Glomerular endothelial cell (primary cell): ENCODE measurements at places on chromosomes 16 and 17.

DNA sequence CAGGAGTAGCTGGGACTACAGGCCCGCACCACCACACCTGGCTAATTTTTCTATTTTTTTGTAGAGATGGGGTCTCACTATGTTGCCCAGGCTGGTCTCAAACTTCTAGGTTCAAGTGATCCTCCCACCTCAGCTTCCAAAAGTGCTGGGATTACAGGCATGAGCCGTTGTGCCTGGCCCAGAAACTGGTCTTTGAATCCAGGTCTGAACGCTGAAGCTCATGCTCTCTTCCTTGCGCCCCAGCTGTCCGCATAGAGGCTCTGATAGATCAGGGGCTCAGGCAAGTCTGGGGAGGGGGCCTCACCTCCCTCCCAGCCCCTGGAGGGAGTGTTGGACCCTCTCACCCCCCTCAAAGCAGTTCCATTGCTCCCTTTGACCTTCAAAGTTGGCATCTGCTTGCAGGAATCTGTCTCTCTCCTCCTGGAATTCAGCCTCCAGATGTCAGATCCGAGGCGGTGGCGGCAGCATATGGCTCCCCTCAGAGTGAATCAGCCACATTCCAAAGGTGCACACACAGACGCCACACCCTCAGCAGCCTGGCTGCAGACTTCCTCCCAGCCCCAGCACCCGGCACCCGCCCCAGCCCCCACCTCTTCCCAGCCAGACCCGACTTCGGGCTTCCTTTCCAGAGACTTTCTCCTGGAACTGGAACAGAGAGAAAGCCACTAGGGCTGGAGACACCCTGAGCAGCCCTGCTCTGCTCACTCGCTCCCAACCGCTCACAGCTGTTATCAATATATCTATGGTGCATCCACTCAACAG, 16.9 kb upstream of the GLIS2 start:
- DNase-seq: no peak

- no peak for DNase-seq
Observed at GRCh38 chr17:78272914-78273258, 41.5 kb downstream of the TMEM235 start.

- DNase-seq: no peak
Observed at GRCh38 chr16:56298948-56299596, 107.8 kb downstream of the GNAO1 start.

- DNase-seq: no peak
Observed at GRCh38 chr17:77877646-77878355, 80.7 kb upstream of the TNRC6C start.

- DNase-seq: no peak
Observed at GRCh38 chr16:52068447-52069074, 478.4 kb downstream of the TOX3 start.

DNA sequence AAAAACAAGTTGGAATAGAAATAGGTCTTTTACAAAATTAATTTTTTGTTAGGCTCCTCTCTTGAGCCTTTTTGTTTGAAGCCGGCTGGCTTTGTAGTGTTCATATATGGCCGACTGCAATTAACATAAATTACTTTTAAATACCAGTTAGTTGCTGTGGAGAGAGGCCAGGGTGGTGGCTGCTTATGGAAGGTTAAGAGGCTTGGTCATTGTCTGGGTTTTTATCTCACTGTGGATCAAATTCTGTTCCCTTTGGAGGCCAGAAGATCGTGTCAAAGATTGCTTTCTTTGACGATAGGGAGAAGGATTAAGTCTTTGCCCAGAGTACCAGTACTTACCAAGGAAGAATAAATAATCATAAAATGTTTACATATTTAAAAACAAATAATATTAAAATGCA, 39.9 kb downstream of the MSI2 start:
- DNase-seq: no peak

GRCh38 chr16:30775131-30775391, 11.9 kb downstream of the ZNF629 start:
- DNase-seq: no peak

- DNase-seq: no peak
Observed at GRCh38 chr17:45138911-45139532, 3.5 kb downstream of the ACBD4 start.

DNA sequence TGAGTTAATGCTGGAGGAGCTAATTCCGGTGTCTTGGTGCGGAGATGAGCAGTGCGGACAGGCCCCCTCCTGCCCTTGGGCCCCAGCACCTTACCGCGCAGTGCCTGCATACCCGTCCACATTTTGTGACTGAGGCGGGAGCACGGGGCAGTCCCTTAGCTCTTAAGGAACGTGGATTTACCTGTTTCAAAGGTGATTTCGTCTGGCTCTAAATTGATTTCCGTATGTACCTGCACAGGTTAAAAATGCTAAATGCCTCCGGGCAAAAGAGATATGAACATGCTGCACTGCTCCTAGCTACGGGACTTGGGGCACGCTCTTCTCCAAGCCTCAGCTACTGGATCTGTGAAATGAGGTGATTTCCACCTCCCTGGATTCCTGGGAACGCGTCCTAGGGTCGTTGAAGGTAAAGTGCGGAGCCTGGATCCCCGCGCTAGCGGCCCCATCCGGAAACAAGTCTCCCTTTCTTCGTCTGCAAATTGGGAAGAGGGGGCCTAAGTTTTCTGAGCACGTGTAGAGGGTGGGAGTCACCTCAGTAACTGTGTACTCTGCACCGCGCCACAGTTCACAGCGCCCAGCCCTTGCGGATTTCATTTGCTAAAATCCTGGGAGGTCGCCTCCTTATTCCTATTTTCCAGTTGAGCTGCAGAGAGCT, 669 bp upstream of the CRISPLD2 start:
- DNase-seq: no peak

DNA sequence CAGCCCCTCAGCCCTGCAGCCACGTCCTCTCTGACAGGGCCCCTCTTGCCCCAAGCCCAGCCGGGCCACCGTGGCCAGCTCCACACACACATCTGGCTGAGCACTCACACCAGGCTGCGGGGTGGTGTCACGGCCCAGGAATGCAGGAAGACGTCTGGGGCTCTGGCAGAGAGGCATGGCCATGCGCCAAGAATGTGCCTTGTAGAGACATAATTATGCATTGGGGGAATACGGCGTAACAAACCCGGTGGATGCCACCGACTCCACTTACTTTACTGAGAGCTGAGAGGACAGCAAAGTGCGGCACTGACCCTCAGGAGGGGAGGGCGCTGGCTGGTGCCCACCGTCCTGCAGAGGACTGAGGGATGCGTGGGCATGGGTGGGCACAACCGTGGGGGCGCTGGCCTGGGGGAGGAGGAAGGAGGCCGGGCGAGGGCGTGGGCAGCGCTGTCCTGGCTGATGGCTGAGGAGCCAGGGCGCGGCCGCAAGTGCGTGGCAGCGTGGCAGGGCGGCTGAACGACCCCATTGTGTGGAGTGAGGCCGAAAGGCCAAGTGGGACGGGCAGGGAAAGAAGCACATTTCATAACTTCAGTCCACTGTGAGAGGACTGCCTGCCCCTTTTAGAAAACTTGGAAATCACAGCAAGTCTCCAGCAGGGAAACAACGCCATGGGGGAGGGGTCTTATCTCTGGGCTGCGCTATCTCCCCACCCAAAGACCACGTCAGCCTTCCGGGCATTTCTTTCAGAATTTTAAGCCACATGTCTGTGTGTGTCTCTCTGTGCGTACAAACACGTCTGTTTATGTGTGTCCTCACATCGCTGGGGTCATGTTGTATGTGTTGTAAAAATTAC, 30.6 kb downstream of the METRNL start:
- peak; percentile 68 for DNase-seq

GRCh38 chr17:39195568-39196160, 1.8 kb downstream of the CACNB1 start:
- no peak for DNase-seq

DNA sequence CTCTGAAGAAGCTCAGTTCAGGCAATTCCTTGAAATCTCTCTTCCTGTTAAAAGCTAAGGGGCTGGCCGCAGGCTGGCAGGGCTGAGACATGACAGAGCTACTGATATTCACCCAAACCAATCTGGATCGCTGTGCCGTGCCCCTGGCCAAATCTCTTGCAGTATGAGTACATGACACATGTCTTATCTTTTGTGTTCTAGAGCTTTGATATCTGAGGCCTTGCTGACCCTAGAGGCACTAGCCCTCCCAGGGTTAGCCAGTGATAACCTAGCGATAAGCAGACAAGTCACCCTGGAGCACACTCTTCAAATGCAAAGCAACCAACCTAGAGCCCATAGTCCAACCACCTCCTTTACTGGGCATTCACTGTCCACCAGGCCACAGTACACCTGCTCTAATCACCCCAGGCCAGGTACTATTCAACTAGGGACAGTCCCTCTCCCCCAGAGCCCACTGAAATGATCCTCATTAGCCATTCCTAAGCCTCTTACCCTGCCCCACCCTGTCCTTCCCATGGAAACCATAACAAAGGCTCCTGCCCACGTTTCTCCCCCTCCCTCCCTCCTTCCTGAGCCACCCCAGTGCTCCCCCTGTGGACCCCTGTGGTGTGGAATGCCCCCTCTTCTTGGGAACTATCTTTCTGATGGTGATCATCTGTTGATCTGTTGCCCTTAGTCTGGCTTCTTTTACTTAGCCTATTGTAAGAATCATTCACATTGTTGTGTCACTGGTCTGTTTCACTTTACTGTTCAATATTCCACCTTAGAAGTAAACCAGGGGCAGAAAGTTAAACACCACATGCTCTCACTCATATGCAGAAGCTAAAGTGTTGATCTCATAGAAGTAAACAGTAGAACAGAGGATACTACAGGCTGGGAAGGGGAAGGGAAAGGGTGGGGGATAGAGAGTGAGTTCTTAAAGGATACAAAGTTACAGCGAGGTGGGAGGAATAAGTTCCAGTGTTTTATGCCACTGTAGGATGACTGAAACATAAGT, 52.5 kb downstream of the TEKT5 start:
- no peak for DNase-seq

DNA sequence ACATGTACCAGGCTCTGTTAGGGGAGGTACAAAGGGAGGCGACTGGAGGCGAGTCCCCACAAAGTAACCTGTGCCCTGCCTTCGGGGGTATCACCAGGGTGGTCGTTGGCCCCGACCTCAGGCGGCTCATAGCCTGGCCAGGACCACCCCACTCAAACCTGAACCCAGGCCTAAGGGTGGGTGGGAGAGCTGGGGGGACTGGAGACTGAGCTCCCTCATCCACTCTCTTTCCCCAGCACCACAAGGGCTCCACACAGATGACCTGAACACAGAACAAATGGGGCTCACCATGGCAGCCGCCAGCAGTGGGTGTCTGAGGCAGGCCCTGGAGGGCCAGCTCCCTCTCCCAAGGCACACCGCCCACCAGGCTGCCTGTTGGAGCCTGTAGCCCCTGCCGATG, 120.6 kb upstream of the TNRC6C start:
- DNase-seq: no peak

DNA sequence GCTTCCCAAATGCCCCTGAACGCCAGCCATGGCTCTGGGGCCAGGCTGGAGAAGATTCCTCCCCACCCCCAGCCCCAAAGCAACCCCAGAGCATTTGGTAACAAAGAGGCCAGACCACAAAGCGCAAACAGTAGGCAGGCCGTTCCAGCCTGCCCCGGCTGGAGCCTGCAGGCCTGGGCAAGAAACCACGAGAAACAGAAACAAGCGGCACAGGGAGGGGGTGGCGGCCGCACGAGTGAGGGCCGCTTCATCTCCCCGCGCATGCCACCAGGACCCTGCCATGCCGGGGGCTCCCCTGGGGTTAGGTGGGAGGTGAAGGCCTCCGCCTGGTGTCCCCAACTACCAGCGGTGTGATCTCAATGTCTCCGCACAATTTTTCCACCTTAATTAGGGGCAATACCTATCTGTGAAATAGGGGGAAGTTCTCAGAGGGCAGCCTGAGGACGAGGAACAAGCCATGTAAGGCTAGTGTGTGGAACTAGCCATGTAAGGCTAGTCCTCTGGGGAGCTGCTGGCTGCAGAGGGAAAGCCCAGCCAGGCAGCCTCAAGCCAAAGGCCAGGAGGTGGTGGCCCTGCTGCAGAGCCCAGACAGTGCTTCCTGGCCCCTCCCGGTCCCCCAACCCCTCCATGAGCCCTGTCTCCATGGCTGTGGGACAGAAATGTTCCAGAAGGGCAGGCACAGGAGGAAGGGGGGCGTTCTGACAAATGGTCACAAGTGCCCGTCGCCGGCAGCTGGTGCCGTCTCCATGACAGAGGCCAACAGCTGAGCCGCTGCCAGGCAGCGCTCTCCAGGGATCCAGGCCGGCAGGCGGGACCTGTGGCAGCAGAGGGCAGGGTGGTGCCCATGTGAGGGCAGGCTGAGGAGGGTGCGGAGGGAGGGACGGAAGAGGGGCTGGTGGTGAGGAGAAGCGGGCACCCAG, 14.5 kb upstream of the MTSS2 start:
- no peak for DNase-seq

GRCh38 chr16:11089504-11090124, 145.2 kb downstream of the CLEC16A start:
- DNase-seq: no peak

GRCh38 chr16:72937916-72938794, 109.8 kb downstream of the ZFHX3 start:
- DNase-seq: no peak

DNA sequence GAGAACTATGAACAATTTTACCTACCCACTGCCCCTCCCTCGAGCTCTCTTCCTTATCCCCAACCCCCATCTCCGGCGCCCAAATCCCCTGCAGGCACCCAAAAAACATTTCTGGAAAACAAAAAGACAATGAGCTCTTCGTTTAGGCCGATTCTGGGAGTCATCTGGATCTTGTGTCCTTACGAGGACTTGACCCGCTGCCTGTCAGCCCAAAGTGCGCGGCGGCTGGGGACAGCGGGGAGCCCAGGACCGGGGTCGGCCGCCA, 524 bp downstream of the STRADA start:
- DNase-seq: no peak

- DNase-seq: no peak
Observed at GRCh38 chr16:49921791-49922456, 66.0 kb upstream of the ZNF423 start.

DNA sequence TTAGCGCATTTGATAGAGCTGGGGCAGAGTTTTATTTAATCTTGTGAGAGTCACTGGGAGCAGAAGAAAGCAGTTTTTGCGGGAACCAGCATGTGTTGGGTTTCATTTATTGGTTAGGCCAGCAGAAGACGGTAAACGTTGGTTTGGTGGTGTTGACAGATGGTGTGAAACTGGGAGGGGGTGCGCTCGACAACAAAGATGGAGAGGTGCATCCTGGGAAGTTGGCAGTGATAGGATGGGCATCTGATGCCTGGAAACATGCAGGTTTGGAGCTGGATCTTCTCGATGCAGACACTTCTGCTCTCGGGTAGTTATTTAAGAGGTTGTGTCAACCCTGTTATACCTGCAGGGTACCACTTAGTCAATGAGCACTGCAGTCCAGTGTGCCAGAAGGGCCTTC, 24.9 kb upstream of the CLEC18A start:
- DNase-seq: no peak
